Fibroblast of pulmonary artery (primary cell): ENCODE measurements at places on chromosomes 2 and 18.
A peak's percentile ranks its signal among the peaks of the same experiment; 100 is the strongest.

GRCh38 chr2:72116081-72116533 is 31.6 kb downstream of the CYP26B1 start:
- DNase-seq = no peak

DNA sequence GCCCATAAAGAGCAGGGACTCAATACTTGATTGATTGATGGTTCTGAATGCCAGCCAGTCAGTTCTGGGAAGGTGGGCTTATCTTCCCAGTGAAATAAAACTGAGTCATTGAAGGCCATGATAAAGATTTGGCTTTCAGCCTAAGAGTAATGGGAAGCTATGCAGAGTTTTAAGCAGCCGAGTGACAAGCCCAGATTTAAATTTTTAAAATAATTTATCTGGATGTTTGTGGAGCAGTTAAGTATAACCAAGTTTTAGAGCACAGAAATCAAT is 122.8 kb downstream of the RAPGEF4 start:
- peak; percentile 62 for DNase-seq

DNA sequence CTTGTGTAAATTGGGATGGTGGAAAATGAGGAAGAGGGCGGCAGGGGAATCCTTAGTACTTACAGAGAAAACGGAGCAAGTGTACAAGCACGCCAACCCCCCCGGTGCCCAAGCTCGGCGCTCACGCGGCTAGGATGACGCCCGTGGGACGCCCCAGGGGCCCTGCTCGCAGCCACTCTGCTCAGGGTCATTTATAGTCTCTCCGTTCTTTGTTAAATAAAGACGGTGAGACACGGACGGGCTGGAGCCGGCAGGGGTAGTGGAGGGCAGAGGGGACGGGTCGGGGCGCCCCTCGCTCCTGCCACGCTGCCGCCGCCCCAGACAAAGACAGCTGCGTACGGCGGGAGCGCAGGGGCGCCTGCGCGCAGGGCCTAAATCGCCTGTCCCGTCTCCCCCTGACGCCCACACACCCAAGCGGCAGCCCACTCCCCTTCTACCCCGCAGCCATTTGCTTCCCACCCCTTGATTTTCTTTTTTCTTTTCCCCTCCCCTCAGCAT is 37.8 kb downstream of the PCBP1 start:
- peak; percentile 54 for DNase-seq

GRCh38 chr2:128354726-128355470 is 36.2 kb upstream of the HS6ST1 start:
- DNase-seq = peak; percentile 72

DNA sequence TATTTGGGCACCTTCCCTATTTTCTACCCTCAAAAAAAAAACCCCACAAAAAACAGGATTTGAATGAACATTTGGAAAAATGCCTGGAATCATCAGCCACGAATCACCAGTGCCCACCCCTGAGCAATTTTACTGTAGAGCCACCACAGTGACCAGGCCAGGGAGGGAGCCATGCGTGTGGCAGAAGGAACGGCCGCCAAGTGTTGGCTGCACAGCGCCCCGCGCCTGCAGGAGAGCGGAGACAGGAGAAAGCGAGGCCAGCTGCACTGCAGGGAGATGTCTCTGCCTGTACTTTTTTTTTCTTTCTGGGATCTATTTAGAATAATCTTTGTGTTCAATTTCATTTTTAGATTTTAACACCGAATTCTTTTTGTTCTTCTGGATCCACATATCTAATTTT is 269.3 kb upstream of the RAB12 start:
- DNase-seq = no peak
